ENCODE measurements at places on chromosomes 2 and 18.

DNA sequence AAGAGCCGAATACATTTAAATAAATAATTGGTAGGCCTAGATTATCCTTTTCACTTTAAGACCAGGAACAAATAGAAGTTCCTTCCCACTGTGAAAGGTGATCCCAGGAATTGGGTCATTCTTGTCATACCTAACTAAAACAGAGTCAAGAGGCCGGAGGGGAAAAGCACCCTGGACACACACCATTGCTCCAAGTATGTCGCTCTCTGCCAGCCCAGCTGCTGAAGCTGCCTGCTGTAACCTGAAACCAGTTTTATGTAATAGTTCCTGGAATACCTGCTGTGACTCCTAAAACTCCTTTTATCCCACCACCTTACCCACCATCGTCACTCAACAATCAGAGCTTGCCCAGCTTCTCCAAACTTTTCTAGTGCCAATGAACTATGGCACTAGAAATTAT lies 217.1 kb downstream of the PTPRM start:
- DNase-seq: no peak

- DNase-seq: no peak
Measured at GRCh38 chr2:96970910-96971309, 15.5 kb downstream of the FAM178B start.

GRCh38 chr2:217314021-217314460 lies 454.2 kb upstream of the TNP1 start:
- no peak for DNase-seq

GRCh38 chr18:24446953-24447538 lies 13.4 kb upstream of the HRH4 start:
- DNase-seq: no peak

DNA sequence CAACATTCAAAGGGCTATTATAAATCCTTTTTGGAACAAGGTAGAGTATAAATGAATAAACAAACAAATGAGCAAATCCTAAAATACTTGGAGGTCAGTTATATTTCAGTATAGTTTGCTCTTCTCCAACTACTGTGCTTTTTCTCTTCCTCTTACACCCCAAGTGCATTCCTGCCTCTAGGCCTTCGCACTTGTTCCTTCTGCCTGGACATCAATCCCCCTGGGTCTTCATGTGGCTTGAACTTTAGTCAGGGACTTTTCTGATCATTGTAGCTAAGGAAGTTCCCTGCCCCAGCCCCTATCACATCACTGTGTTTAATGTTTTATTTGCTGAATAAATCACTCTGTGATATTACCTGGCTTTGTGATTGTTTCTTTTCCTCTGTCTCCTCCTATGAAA lies 418.2 kb upstream of the HNRNPA3 start:
- DNase-seq: no peak

DNA sequence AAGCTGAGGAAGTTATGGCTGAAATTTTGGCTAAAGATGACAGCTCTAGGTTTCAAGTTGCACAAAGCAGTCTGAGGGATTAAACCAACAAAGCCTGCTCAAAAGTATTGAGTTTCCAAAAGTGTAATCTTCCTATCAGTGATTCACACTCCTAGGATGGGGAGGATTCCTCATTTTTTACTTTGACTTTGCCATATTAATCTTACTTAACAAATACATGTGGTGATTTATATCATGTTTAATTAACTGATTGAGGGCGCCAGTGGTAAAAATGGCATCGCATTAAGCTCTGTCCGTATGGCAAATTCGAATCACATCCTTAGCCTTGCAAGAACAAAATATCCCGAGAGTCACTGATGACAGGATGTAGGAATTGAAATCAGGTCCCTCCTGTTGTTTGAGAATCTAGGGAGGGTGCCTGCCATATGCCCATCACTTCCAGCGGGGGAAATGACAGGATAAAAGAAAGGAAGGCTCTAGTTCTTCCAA lies 78.1 kb upstream of the ETAA1 start:
- no peak for DNase-seq

DNA sequence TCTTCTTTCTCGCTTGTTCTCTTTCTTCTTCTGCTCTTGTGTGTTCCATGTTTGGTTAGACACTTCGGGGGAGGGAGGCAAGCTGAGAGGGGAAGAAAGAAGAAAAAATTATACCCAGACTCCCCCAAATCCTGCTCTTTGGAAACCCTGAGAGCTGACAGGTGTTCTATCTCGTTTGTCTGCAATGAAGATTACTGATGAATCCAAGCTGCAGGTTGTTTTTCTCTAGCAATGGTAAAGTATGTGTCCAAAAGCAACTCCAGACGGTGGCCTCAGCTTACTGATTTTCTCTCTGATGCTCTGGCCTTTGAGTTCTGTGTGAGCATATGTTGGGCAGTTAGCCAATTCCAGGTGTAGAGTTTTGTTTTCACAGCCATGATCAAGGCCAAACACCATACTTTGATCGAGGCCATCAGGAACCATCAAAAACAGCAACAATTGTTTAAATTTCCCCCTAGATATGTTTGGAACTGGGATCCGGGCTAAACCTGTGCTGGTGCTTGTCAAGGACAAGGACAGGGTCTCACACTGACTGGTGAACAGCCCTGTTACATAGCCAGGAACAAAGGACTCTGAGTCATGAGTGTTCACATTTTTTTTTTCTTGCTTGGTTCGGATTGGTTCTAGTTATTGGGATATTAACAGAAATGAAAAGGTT lies 142.0 kb downstream of the PRKCE start:
- no peak for DNase-seq

GRCh38 chr2:152542995-152543481 lies 174.2 kb downstream of the PRPF40A start:
- no peak for DNase-seq

GRCh38 chr2:3779496-3780049 lies 76.2 kb downstream of the DCDC2C start:
- DNase-seq: no peak

DNA sequence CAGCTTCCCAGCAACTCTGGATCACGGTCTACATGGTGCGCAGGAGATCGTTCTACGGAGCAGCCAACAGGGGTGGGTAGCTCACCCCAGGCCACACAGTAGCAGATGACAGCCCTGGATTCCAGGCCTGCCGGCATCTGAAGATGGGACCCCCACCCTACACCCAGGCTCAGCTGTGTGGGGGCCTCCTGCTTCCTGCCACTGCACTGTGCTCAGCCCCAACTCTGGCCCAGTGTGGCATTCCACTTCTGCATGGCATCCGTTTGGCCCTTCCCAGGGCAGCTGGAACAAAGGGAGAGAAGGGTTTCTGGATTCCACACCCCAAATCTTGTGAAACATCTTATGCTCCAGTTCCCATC lies 9.1 kb downstream of the PER2 start:
- no peak for DNase-seq

DNA sequence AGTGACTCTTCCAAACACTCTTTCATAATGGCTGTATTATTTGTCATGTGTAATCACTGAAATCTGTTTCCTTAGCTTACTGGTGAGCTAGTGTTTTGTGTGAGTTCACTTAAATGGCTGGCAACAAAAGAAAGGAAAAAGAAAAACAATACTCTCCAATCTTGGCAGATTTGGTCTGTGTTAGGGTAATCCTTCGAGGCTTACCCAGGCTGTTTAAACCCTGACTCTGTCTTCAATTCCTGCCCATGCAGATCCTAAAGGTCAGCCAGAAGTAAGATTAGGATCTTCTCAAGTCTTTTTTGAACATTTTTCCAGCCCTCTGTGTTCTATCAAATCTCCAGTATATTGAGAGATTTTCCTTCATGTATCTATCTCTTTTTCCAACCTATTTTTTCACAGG lies 85.3 kb downstream of the CCDC178 start:
- no peak for DNase-seq

DNA sequence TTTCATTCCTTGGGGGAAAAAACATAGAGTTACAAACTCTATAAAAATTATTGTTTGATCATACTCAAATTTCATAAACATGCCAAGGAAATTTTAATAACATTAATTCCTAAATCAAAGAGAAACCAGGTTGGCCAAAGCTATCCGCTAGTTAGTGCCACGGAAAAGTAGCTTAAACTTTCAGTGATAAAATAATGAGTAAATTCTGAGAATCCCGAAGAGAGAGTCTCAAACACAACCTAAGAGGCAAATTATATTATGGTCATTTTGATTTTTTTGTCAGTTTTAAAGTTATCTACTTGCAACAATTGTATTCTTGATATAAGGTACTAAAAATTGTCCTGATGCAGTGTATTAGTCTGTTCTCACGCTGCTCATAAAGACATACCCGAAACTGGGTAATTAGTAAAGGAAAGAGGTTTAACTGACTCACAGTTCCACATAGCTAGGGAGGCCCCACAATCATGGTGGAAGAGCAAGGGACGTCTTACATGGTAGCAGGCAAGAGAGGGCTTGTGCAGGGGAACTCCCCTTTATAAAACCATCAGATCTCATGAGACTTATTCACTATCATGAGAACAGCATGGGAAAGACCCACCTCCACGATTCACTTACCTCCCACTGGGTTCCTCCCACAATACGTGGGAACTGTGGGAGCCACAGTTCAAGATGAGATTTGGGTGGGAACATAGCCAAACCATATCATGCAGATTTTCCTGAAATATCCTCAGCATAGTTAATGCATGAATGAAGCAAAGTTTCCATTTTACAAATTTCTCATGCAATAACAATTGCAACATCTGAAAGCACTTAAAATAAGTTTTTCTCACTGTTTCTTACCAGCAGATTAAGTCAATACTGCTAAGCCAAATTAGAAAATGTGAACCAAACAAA lies 205.9 kb upstream of the STK17B start:
- peak; percentile 8 for DNase-seq

GRCh38 chr2:119389615-119390306 lies 23.0 kb downstream of the DBI start:
- DNase-seq: no peak

DNA sequence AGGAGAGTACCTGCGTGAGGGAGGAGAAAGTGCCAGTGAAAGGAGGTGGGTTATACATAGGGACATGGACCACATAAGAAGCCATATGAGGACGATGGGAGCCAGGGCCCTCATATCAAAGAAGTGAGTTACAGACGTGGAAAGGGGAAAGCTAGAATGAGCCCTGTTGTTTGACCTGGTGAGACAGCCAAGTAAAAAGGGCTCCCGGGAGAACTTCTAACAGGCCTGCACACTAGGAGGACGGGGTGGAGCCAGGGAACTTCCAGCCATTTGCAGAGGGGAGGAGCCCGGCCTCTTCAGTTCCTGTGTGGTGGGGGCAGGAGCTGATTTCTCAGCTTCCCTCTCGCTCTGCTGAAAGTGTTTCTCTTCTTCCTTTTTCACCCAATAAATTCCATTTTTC lies 84.1 kb upstream of the SLC66A3 start:
- no peak for DNase-seq

- no peak for DNase-seq
Measured at GRCh38 chr2:128516938-128517337, 198.3 kb upstream of the HS6ST1 start.

- no peak for DNase-seq
Measured at GRCh38 chr2:71082402-71083252, 14.2 kb downstream of the NAGK start.

DNA sequence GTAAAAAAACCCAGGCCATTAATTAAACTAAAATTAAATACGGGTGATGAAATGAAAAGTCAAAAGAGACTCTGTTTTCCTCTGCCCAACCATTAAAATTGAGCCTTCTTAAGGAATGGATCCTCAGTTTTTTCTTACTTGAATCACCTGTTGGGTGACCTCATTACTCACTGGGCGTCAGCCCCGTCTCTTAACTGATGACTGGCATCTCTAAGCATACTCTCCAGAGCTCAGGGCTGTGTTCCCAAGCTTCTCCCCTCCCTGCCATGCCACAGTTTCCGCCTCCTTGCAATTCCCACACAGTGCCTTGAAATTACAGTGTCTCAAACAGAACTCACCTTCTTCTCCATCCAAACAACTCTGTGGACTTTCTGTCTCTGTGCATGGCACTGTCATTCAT lies 421.1 kb upstream of the CELF4 start:
- DNase-seq: no peak

DNA sequence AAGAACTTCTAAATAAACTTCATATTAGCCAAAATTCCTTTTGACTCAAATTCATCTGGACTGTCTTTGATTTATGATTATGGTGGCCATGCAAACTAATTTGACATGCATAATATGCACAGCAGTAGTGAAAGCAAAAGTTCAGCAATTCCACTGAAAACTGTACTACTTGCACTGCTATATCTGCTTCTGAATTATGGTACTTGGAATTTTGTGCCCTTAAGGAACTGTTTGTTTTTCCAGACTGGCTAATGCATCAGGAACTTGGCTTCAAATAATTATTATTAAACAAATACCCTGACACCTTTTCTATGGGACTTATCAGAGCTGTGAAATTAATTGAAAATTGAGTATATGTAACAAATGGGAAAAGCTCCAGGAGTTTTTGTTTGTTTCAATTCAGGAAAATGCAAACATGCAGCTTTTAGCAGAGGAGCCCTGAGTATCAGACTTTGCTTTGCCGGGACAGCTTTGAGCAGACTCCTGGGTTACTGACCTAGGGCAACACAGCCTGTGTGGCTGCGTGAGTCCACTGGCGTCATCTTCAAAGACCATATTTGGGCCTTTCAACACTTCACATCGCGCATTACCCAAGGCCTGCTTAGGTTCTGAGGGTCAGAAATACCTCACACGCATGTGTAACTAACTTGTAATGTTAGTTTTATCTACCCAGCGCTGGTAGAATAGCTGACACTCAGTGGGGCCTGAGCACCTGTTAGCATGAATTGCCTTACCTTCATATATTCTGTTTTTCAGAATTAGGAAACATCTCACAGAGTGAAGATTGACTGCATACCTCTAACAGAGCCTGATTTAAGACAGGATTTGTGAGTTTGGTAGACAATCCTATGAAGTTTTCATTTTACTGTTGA lies 35.4 kb downstream of the CFAP221 start:
- DNase-seq: no peak

DNA sequence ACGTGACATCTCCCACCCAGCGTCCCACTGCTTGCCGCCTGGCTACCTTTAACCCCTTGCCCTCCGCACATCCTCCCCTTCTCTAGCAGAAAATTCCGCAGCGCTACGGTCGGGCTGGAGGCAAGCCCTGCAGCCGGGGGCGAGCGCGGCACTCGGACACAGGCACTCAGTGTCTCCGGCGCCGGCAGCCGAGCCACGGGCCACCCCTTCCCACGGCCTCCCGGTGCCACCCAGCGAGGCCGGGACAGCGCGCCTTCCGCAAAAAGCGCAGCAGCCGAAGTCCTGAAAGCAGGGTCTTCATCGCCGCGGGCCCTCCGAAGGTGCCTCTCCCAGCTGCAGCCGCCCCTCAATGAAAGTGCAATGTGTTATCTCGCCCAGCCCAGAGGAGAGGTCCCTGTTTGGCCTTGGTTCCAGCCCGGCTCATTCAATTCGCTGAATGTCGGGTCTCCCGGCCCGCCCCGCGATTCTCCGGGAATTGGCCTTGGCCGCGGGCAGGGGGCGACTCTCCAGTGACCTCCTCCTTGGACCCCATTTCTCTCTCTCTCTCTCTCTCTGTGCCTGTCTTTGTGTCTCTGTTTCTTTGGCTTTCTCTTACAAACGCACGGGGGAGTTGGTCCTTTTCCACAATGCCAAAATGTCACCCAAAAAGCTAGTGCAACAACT lies 1.1 kb downstream of the DLGAP1 start:
- DNase-seq: no peak

DNA sequence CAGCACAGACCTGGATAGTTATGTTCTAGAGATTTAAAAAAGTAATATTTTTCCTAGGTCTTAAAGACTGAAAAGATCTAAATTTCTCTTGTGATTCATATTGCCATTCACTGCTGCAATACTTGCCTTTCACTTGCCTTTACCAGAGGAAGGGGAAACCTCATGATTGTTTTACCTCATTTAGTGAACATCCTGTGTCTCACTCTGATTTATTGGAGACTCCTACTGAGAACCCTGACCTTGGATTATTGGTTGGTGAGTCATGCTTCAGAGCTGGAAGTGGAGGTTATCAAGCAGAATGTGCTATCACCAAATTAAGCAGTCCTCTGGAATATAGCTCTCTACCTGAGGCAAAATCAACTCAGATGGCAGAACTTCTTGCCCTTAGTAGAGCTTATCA lies 500.5 kb downstream of the TSN start:
- DNase-seq: no peak
